ENCODE measurements at places on chromosomes 5 and 9.

- DNase-seq: no peak
Observed at GRCh38 chr5:76688836-76689235, 27.1 kb upstream of the F2R start.

GRCh38 chr5:180596115-180596667 is 4.9 kb upstream of the SCGB3A1 start:
- DNase-seq: no peak

DNA sequence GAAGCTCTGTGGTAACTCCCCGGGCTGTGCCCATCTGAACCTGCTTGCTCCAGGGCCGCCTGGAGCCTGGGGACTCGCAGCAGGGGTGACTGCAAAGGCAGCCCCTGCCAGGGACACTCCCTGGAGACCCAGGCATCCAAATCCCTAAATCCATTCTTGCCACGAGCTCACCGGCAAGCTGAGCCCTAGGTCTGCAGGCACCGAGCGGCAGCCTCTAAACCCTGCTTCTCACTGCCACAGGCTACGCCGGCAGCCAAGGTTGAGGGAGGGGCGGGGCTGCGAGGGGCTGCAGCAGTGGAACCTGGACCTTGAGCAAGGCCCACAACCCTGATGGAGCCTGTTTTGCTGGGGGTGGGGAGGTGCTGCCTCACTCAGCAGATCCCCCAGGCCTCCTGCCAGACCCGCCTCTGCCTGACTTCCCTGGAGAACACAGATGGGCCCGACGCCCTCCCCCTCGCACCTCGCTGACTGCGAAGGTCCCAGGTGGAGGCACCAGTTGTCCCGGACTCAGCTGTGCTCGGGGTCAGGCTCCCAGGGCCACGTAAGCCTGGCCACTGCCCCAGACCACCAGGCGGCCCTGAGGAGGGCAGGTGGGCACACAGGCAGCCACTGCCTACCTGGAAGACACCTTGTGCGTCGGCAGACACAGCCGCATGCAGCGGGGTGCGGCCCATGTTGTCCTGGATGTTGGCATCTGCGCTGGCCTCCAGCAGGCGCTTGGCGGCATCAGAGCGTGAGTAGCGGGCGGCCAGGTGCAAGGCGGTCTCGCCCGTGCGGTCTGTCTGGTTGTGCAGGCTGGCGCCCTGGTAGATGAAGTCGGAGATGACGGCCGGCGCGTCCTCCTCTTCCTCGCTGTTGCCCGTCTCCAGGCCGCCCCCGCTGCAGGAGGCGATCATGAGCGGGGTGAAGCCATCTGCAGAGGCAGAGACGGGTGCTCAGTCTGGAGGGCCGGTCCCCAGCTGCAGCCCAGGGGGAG is 17.4 kb upstream of the SEC16A start:
- DNase-seq: no peak

GRCh38 chr5:144438237-144438636 is 267.6 kb downstream of the KCTD16 start:
- no peak for DNase-seq

DNA sequence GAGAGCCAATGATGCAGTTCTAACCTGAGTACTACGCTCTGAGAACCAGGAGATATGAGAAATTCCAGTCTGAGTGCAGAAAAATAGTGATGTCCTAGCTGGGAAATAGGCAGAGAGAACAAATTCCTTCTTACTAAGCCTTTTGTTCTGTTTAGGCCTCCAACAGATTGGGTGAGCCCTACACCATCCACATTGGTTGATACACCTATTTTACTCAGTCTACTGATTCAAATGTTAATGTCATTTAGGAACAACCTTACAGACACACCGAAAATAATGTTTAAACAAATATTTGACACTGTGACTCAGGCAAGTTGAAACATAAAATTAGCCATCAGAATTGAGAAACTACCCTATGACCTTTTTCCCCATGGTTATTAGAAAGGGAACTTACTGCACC is 333.9 kb upstream of the IZUMO3 start:
- no peak for DNase-seq

DNA sequence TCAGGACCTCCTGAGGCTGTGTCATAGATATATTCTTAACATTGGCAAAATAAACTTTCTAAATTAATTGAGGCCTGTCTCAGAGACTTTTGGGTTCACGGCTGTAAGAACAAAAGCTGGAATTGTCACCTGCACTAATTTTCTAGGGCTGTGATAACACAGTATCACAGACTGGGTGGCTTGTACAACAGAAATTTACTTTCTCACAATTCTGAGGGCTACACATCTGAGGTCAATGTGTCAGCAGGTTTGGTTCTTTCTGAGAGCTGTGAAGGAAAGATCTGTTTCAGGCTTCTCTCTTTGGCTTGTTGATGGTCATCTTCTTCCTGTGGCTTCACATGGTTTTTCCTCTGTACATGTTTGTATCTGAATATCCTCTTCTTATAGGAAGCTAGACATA is 29.2 kb upstream of the NFIL3 start:
- DNase-seq: no peak
